Stimulated activated naive CD8-positive, alpha-beta T cell treated with anti-CD3 and anti-CD28 coated beads, Interleukin-15, amount 100 ng/mL, for 72 hours (primary cell): ENCODE measurements at places on chromosomes 11 and 22.

- DNase-seq: no peak
Observed at GRCh38 chr11:66718320-66718971, 10.6 kb downstream of the SPTBN2 start.

DNA sequence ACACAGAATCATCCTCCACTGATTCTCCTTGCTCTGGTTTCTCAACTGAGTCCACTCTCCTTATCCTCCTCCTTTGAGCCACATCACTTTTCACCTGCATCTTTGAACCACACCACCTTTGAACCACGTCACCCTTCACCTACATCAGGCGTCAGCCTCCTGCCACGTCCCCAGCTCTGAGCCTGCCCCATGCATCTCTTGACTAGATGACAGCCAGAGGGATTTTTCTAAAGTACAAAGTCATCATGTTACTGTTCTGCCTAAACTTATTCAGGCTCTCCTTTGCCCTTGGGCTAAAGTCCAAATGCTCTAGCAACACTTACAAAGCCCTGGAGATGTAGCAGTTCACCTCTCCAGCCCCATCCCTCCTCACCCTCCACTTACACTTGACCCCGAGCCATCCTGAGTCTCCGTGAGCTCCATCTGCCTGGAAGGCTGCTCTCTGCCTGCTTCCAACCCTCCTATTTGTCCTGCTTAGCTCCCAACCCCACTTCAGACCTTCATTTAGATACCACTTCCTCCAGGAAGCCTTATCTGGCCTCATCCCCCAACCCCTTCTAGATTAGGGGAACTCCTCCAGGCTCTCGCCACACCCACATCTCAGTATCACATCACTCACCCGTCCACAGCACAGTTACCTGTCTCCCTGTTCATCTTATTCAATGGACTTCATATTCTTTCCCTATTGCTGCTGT, 3.7 kb upstream of the MS4A10 start:
- no peak for DNase-seq

DNA sequence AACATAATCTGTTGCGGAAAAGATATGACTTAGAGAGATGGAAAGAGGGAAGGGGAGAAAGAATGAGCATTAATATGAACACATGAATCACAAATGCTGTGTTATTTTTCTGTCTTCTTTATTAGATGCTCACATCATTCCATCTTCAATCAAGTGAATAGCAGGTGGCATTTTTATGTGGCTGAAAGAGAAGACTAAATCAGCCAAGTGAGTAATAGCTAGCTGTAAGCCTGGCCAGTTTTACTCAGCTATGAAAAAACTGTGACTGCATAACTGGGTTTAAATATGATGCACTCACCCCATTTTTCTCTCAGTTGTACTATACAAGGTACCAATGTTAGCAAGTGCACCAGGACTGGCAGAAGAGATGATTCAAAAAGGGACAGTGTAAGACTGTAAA, 571.1 kb downstream of the JRKL start:
- DNase-seq: no peak

DNA sequence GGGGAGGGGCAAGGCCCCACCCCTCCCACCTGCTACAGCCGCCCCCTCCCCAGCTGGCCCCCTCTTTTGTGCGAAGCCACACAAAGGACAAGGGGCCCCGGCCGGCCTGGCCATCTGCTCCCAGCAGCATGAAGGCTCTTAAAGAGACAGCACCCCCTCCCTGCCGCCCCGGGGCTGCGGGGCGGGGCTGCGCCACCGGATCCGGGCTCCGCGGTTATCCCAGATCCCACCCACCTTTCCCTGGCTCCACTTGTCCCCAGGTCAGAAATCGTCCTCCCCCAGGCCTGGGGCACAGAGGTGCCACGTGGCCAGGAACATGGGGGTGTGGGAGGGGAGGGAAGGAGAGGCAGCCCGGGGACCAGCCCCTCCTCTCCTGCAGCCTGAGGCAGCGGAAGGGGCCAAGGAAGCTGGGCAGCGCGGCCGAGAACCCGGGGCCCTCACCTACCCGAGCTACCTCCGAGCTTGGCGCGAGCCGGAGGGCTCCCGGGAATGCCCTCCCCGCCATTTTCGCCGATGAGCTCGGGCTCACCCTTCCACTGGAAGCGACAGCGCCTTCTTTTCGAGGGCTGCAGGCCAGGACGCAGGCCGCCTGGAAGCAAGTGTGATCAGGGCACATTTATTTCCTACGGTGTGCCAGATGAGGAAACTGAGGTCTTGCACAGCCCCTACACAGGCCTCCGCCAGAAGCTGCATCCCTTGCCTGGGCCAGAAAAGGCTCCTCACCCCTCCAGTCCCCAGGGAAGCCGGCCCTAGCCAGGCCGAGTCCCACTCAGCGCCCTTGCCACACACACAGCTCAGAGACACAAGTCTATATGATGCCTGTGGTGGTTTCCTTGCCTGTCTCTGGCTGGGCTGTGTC, 2.5 kb upstream of the RCOR2 start:
- DNase-seq: no peak

GRCh38 chr11:123405123-123405592, 24.9 kb upstream of the GRAMD1B start:
- DNase-seq: no peak

DNA sequence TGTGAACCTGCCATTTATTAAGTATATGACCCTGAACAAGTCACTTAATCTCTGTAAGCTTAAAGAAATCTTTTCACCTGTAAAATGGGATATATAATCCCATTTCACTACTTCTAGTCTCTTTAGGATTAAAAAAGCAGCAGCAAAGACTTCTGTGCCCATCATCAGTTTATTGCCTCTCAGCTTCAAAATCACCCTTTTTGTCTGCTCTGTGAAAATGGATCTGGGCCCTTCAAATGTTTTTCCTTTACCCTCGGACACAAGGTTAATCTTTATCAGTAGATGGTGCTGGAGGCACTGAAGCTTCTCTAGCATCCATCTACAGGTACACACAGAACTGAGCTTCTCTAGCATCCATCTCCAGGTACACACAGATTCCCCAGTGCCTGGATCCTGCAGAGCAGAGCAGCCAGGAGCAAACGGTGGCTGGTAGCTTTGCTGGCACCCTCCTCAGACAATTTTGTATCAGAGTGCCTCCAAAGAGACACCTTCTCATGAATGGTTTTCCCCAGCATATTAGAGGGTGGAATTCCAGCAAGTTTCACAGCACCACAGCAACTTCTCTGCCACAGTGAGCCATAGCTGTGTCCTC, 56.8 kb downstream of the CADM1 start:
- no peak for DNase-seq

DNA sequence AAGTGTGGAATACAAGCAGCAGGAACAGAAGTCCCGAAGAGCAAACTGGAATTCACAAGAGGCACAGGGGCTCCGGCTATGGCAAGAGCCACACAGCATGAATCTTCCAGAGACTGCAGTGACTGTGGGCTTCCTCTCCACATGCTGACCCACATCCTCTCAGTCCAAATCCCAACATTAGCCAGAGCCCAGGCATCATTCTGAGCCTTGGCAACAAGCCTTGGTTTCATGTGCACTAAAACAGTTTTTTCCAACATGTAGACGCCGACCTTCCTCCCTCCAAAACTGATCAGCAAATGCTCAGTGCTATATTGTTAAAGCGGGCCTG, 91.7 kb upstream of the CSNK2A3 start:
- DNase-seq: no peak

DNA sequence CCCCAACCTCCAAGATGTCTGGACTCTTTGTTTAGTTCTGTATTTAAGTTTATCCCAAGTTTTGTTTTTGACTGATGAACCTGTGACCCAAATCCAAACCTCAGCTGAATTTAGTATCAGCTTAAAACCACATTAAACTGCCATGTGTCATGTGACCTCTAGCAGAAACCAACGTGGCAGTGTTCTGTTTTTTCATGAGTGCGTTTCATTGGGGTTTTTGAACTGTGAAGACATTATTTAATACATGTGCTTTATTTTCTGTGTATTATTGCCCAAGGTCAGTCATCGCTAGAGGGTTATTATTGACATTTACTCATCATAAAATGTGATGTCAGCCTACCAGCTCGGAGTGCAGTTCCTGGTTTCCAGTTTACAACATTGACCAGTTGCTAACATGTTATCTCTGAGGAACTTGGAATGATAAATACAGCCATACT, 1.8 kb downstream of the TLCD5 start:
- DNase-seq: no peak

GRCh38 chr22:26057731-26058130, 111.5 kb upstream of the SEZ6L start:
- DNase-seq: no peak

DNA sequence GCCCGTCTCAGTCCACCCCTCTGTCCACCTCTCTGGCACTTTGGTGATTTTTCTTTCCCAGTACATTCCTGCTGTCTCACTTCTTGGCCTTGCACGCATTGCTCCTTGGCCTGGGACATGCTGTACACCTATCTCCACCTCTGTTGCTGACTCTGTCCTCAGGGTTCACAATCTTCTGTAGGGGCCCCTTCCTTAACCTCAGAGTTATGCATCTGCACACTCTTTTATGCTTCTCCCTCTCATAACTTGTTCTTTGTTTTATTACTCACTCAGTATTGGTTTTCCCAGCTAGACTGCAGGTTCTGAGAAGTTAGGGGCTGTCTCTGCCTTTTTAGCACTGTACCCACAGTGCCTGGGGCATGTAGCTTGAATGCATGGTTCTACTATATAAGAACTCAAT, 139.1 kb upstream of the MTMR2 start:
- DNase-seq: no peak

DNA sequence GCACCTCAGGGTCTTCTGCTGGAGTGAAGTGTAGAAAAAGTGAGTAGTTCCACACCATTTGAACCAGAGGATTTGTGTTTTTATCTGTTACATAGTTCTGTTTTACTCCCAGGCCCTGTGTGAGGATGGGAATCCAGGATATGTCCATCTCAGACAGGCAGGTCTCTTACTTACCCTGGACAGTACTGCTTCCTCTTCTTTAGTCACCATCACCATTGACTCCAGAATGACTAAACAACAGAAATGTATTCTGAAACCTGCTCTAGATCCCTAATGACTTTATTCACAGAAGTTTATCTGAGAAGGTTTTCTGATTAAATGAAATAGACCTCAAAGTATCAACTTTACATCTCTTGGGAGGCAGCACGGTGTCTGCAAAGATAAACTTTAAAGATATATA, 33.6 kb downstream of the CYP2R1 start:
- no peak for DNase-seq

DNA sequence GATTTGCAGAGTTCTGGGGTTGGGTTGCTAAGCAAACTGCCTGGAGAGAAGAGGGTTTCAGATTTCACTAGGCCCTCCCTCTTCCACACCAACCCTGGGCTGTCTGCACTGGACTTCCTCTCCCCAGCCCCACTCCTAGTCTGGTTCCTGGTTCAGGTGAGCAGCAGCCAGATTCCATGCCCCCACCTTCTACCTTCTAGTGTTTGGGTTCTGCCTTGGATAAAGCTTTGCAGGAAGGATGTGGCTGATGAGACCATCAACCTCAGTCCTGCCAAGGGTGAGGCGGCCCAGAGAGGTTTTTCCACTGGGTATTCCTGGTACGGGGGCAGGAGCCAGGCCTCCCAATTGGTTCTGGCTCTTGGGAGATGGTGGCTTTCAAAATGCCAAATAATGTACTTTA, 68.3 kb downstream of the BCR start:
- no peak for DNase-seq
